T-helper 1 cell treated with Interleukin-12 subunit alpha and Interleukin-12 subunit beta and Interleukin-4 antibody, amounts not matched to agents 30 ng/mL and 1 ng/mL, for 36 hours (primary cell): ENCODE measurements at places on chromosomes 1 and 21. TPM values are rescaled to one million over a fixed set of nuclear protein-coding genes. Genes with fewer than 3 reads are reported as not detected.

Gene ATP6V0B
- 160 and 163 TPM in 2 replicates for total RNA-seq

Gene ATPAF1
- 50.0 and 59.3 TPM in 2 replicates for total RNA-seq

Gene OR2G3
- not detected in 2 replicates for total RNA-seq

Gene HEYL
- not detected in 2 replicates for total RNA-seq

Gene MNDA
- total RNA-seq: not detected in 2 replicates

Gene LIPI
- total RNA-seq: not detected in 2 replicates

Gene OPRD1
- total RNA-seq: not detected in 2 replicates

Gene SESN2
- 15.0 and 16.9 TPM in 2 replicates for total RNA-seq

Gene OLIG2
- total RNA-seq: not detected in 2 replicates

Gene S100A9
- 2.4 and 3.9 TPM in 2 replicates for total RNA-seq

Gene FAM43B
- total RNA-seq: not detected in 2 replicates
